ENCODE measurements at places on chromosomes 3 and 15.

DNA sequence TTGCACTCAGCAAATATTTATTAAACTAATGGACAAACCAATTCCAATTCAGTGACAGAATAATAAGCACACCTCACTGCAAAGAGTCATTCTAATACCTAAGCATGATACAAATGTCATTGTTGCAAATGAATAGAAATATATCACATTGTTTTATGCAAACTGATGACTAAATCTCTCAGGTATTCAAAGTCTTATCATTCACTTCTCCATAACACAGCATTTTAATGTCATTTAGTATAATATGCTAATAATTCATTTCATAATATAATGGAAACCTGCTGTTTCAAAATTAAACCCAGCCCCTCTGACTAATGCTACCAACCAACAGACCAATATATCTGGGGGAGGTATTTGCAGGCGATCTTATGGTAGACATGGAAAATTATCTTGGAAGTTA lies 71.8 kb downstream of the FGF7 start:
- DNase-seq = no peak

DNA sequence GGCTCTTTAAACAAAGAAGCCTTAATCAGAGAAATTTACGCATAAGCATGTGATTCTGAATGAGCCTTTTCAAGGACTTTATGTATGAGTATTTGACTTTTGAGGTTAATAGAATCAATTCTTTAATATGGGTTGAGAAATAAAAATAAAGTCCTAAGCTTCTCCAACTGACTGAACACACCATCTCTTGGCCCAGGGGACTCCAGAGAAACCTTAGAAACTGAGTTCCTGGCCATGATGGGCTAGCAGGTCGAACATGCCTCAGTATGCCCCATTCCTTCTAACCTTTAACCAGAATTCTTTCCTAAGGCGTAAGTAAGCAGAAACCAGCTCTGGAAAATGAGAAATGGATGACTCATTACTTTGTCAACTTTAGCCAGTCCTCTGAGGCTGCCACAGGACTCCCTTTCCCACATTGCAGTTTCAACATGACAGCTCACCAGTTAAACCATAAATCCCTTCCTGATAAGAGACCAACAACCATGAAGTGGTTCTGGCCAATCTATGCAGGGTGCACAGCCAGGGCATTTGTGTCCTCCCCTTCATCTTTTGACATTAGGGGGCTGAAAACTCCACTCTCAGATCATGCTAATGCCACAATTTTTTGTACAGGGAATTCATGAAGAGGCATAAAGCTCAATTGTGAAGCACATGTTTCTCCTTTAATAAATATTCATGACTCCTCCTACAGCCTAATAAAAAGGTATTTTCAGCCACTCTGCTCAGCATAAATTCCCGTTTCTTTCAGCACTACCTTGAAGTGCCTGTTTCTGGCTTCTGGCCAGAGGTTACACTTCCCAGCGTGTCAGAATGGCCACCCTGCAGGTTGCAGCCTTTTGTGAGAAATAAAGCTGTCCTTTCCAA lies 33.3 kb downstream of the TM4SF18 start:
- DNase-seq = no peak

DNA sequence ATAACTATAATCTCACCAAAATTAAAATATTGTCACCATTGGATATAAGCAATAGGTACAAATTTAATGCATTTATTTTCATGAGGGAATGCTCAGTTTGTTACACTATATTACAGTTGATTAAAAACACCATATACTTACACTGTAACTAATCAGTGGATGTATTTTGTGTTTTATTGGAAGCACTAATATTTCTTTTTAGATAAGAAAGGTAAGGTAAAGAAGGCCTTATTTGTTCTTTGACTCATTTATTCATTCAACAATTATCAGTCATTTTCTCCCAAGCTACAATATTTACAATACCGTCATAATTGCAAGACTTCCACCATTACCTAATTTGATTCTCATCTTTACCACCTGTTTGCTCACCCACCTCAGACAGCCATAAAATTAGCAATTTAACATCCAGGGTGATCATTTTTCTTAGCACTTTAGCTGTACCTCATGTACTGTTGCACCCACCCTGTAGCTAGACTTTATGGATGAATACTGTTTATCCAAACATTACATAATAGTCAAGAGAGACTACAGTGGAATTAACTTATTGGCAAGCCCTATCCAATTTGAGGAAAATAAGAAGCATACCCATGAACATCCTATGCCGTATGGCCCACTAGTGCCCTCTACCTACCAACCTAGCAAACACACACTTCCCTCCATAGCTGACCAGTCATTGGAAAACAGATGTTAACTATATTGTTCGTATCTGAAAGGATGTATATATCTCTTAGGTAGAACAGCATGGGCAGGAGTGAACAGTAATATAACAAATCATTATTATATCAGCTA lies 229.6 kb downstream of the BBX start:
- DNase-seq = no peak

DNA sequence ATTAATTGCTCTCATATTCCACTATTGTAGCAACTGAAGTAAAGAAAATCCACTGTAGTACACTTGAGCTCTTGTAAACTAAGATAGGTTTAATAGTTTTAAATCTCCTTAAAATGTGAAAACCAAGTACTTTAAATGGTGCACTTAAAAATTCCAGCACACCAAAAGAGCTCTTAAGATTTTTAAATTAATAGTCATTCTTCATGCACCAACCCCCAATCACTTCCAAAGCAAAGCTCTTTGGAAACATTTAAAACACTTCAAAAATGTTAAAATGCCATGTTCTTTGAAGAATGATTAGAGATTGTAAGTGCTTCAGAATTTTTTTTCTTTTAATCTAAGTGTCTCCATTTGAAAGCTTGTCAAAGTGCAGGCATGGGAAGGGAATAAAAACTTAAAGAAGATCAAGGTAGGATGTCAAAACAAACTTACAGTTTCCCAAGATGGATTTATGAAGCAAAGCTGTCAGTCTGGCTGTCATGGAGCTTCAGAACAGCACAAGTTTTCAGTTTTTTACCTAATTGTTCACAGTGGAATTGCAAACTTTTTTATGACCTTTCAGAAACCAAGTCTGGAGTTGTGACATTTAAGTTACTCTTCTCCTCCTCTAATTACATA lies 84.3 kb downstream of the ARPP21 start:
- DNase-seq = no peak

GRCh38 chr15:97881346-97881965 lies 79.0 kb upstream of the ARRDC4 start:
- no peak for DNase-seq

GRCh38 chr15:101210466-101210865 lies 41.4 kb downstream of the CHSY1 start:
- DNase-seq = no peak

GRCh38 chr3:44326019-44326418 lies 12.5 kb upstream of the TCAIM start:
- DNase-seq = no peak

DNA sequence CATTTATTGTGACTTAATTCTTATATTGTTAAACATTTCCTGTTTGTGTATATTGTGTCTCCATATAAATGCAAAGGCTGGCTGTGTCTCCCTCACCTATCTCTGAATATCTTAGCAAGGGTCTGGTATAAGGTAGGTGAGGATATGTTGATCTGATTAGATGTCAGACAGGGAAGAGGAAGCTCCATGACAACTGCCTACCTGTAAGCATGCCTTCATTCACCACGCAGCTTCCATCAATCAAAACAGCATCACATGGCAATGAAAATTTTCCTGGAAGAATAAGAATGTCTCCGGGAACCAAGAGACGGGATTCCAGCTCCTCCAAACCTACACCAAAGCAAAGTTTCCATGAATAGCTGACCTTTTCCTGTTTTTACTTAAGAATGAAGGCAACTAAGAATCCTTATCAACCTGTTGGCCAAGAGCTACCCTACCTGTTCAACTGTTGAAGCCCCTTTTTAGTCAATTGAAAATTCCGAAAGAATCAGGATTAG lies 34.8 kb downstream of the ATP13A5 start:
- no peak for DNase-seq

- no peak for DNase-seq
These were observed 59.7 kb downstream of the MAP3K13 start for GRCh38 chr3:185422677-185423076.

- no peak for DNase-seq
These were observed 39.6 kb upstream of the FAM98B start for GRCh38 chr15:38414357-38414756.

GRCh38 chr15:34332553-34333120 lies 4.9 kb downstream of the SLC12A6 start:
- DNase-seq = no peak

- DNase-seq = no peak
These were observed 6.4 kb downstream of the CADM2 start for GRCh38 chr3:84965141-84965540.
